ENCODE measurements at places on chromosomes 13 and 19.

DNA sequence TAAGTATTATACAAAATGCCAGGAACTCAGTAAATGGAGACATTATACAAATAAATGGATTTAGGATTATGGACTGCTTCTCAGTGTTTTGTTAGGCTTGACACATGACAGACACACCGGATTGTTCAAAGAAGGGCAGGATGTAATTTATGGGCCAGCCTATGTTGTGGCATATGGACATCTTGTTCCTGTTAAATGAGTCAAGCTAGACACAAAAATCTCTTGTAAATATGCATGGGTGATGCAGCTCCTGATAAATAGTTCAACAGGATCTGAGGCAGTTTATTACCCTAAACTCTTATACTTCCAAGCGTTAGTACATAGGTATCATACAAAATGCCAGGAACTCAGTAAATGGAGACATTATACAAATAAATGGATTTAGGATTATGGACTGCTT lies 502.3 kb downstream of the TBC1D4 start:
- no peak for DNase-seq

- DNase-seq, result peak; percentile 3
These were observed 1774.6 kb upstream of the PCDH20 start for GRCh38 chr13:63190219-63190618.

- no peak for DNase-seq
These were observed 19.4 kb downstream of the CLDN10 start for GRCh38 chr13:95571941-95572340.

DNA sequence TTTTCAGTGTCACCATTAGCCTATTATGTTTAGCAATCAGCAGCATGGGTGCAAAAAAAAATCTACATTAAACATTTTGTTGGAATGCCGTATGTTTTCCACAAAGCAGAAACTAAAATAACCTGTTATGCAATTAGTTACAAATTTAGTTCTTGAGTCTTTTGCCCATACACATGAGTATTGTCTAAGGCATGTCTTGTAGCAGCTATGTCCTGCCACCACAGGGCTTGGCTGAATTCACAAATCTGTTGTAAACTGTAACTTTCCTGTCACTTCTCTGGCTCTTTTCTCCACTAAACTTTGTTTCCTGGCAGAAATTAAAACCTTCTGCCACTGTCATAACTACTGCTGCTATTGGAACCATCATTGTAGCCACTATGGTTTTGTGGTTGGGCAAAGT lies 277.9 kb upstream of the SPRY2 start:
- no peak for DNase-seq

DNA sequence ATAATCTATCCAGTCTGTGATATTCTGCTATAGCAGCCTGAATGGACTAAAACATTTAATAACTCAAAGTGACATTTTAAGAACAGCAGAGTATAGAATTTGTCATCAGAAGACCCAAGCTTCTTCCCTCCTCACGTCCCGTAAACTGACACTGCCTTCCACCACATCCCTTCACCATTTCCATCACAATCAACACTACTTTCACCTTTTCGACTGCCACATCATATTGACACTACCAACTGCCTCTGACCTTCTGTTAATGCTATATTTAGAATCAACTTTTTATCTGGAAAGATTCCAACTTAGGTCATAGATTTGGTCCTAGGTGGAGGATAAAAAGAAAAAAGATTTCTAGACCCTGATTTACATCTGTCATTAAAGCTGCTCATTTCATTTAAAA lies 39.6 kb downstream of the STOML3 start:
- DNase-seq, result no peak
